CD4-positive, alpha-beta T cell treated with Interleukin-15 for 4 hours (primary cell): ENCODE measurements at places on chromosomes 7 and 10.
A peak's percentile ranks its signal among the peaks of the same experiment; 100 is the strongest.

DNA sequence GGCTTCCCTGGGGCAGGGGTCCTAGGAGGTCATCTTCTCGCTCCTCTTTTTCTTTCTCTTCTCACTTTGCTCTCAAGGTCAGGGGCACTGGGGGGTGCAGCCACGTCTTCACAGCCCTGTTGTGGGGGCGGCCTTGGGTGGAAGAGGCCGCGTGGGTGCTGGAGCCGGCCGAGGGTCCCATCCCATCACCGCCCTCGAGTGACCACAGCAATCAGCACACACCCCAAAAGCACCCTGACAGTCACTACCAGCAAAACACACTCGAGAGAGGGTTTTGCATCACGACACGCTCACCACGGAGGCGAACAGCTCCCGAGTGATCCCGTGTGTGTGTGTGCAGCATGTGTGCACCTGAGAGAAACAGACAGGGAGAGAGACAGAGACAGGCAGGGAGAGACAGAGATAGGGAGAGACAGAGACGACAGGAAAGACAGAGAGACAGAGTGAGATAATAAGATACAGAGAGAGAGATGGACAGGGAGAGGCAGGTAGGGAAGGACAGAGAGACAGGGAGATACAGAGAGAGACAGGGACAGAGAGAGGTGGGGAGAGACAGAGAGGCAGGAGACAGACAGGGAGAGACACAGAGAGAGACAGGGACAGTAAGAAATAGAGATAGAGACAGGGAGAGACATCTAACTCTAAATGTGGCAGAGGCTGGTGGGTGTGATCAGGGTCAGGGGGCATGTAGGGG, 100.9 kb downstream of the WDR37 start:
- no peak for DNase-seq

- no peak for DNase-seq
Measured at GRCh38 chr10:50627443-50627842, 3.7 kb upstream of the SGMS1 start.

GRCh38 chr7:43553999-43554398, 28.9 kb upstream of the STK17A start:
- no peak for DNase-seq

DNA sequence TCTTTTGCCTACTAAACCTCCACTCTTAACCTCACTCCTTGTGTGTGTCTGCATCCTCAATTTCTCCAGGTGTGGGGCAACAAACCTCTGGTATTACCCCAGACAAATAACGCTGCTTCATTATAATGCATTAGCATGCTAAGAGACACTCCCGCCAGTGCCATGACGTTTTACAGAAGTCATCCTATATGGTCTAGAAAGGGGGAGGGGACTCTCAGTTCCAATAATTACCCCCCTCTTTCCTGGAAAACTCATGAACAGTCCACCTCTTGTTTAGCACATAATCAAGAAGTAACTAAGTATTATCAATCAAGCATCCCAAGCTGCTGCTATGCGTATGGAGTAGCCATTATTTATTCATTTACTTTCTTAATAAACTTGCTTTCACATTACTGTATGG, 364.5 kb downstream of the TYW1 start:
- no peak for DNase-seq

DNA sequence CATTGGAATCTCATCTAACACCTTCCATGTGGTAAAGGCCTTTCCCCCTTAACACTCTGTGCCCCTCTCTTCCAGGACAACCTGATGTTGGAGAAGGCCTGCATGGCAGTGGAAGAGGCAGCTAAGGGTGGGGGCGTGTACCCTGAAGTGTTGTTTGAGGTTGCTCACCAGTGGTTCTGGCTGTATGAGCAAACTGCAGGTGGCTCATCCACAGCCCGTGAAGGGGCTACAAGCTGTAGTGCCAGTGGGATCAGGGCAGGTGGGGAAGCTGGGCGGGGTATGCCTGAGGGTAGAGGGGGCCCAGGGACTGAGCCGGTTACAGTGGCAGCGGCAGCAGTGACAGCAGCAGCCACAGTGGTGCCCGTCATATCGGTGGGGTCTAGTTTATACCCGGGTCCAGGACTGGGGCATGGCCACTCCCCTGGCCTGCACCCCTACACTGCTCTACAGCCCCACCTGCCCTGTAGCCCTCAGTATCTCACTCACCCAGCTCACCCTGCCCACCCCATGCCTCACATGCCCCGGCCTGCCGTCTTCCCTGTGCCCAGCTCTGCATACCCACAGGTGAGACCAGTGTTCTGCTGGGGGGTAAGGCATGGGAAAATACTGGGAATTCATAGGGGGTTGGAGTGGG, 12.4 kb downstream of the NDST2 start:
- DNase-seq = no peak

DNA sequence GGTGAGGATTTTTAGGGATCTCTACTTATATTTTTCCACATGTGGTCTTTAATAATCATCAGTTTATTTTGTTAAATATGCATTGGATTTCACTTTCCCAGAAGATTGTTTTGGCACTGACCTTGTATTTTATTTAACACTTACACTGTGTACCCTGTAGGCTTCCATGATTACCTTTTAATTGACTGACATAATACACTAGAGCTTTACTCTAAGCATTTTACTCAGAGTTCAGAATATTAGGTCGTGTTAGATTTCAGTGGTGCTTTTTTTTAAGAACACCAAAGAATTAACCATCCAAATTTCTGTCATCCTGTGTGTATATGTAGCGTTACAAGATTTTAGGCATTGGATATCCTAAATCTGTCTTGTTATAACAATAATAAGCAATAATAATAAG, 23.1 kb downstream of the CASD1 start:
- DNase-seq = no peak

DNA sequence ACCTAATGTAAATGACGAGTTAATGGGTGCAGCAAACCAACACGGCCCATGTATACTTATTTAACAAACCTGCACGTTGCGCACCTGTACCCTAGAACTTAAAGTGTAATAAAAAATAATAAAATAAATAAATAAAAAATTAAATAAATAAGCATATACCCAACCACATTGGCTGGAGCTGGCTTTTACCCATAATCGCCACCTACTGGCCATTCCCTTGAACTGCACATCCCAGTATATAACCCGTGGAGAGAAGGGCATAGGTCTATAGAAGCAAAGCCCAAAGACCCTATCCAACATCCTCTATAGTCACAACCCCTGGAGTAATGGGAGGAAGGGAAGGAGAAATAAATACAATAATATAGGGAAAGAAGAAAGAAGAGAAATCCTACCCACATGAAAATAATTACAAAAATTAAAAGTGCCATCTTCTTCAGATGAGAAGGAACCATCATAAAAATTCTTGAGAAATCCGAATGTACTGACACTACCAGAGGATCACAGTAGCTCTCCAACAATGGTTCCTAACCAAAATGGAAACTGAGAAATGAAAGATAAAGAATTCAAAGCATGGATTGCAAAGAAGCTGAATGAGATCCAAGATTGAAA, 65.6 kb downstream of the TWIST1 start:
- DNase-seq = peak; percentile 32

GRCh38 chr10:51233337-51234100, 159.2 kb downstream of the PRKG1 start:
- no peak for DNase-seq

GRCh38 chr10:50316695-50317648, 65.7 kb upstream of the ASAH2 start:
- DNase-seq = no peak

- no peak for DNase-seq
Measured at GRCh38 chr10:43160921-43161255, 22.6 kb downstream of the CSGALNACT2 start.
